ENCODE measurements at places on chromosomes 2 and 18.

- DNase-seq, result no peak
Observed at GRCh38 chr2:170142502-170142901, 35.4 kb upstream of the MYO3B start.

GRCh38 chr18:11886577-11887110 lies 21.5 kb downstream of the MPPE1 start:
- no peak for DNase-seq

GRCh38 chr2:229591611-229592010 lies 122.7 kb downstream of the DNER start:
- no peak for DNase-seq

DNA sequence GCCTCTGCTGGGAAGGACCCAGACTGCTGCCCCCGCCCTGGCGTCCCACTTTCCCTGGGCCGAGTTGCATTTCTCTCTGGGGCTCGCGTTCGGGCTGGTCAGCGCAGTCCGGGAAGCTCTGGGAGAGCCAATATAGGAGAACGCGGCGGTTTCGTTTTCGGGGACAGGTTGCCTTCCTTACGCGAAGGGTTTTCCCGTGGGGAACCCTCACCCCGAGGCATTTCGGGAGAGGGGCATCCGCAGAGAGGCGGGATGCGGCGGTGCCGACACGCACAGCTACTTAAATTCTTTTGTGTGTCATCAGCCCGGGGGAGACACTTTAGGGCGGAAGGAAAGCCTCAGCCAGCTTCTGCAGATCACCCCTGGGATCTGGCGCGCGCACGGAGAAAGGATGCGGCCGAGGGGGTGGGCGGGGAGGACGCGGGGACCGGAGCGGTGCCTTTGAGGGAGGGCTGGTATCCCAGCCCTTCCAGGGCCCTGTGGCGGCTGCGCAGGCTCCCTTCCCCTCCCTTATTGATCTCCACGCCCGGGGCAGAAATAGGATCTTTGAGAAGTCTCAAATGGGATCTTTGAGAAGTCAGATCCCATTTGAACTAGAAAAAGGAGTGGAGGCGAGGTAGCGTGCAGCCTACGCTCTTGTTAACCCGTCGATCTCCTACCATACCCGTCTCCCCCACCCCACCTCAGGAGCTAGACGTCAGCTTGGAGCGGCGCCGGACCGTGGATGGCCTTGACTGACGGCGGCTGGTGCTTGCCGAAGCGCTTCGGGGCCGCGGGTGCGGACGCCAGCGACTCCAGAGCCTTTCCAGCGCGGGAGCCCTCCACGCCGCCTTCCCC lies 1.2 kb downstream of the GATA6 start:
- DNase-seq, result peak; percentile 40

- peak; percentile 65 for DNase-seq
Observed at GRCh38 chr2:18387441-18388206, 172.8 kb downstream of the RDH14 start.

GRCh38 chr2:158890296-158890905 lies 78.0 kb upstream of the TANC1 start:
- DNase-seq, result no peak

GRCh38 chr2:109533823-109534222 lies 79.9 kb downstream of the SEPTIN10 start:
- DNase-seq, result no peak

GRCh38 chr2:113799375-113799774 lies 42.9 kb upstream of the SLC35F5 start:
- no peak for DNase-seq
